Stomach (tissue), 19 donors: ENCODE measurements at places on chromosomes 1 and 21. TPM values are rescaled to one million over a fixed set of nuclear protein-coding genes. Genes with fewer than 3 reads are reported as not detected.

DNA sequence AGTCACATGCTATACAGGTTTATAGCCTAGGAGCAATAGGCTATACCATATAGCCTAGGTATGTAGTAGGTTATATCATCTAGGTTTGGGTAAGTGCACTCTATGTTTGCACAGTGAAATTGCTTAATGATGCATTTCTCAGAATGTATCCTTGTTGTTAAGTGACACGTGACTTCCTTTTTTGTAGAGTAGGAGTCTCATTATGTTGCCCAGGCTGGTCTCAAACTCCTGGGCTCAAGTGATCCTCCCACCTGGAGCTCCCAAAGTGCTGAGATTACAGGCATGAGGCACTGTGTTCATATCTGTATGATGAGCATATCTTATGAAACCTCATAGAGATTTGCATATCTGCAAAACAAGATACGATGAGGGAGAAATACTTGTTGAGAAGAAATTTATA is 13.8 kb upstream of the ABCB10 start:
- no peaks in the 10 kb centered on the region for H3K36me3 ChIP-seq
- H3K4me3 ChIP-seq = no peak overlapping the region
- no peaks in the 10 kb centered on the region for H3K4me1 ChIP-seq
- no peaks in the 10 kb centered on the region for H3K27me3 ChIP-seq

OR6K3 gene
- total RNA-seq = not detected

GRCh38 chr21:44534688-44535087 is 5.3 kb downstream of the KRTAP10-1 start:
- no peak overlapping the region for H3K27ac ChIP-seq
- H3K27me3 ChIP-seq = peaks cover 6% of the 10 kb centered on the region
- DNase-seq = no peak
- H3K4me1 ChIP-seq = no peaks in the 10 kb centered on the region
- no peak overlapping the region for H3K4me3 ChIP-seq

- H3K27me3 ChIP-seq = no peaks in the 10 kb centered on the region
- H3K36me3 ChIP-seq = no peaks in the 10 kb centered on the region
- peaks cover 6% of the 10 kb centered on the region for H3K4me1 ChIP-seq
- H3K4me3 ChIP-seq = no peak overlapping the region
These were observed 23.8 kb downstream of the IER5 start for GRCh38 chr1:181112071-181112929.
